ENCODE measurements at places on chromosomes 16 and 17.
A peak's percentile ranks its signal among the peaks of the same experiment; 100 is the strongest.

GRCh38 chr16:74951681-74952080 lies 33.2 kb downstream of the WDR59 start:
- DNase-seq, result no peak

DNA sequence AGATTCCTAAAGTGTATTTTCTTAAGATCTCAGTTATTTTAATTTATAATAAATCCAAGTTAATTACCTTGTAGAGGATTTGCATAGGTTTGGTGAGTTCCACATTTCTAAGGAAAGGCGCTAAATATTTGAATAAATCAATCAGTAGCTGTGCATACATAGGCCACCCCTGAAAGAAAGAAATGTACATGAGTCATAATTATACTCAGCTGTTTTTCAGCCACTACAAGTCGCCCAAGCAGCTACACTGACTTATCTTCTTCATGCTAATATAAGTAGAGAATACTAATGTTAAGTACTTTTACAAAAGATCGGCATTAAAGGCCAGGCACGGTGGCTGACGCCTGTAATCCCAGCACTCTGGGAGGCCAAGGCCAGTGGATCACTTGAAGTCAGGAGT lies 14.9 kb downstream of the SETD6 start:
- DNase-seq, result no peak

GRCh38 chr16:31079342-31079944 lies 5.2 kb downstream of the ZNF646 start:
- no peak for DNase-seq

- DNase-seq, result peak; percentile 69
Measured at GRCh38 chr17:74862108-74862901, 2.6 kb upstream of the GRIN2C start.

- no peak for DNase-seq
Measured at GRCh38 chr17:1493291-1493980, 950 bp upstream of the MYO1C start.

DNA sequence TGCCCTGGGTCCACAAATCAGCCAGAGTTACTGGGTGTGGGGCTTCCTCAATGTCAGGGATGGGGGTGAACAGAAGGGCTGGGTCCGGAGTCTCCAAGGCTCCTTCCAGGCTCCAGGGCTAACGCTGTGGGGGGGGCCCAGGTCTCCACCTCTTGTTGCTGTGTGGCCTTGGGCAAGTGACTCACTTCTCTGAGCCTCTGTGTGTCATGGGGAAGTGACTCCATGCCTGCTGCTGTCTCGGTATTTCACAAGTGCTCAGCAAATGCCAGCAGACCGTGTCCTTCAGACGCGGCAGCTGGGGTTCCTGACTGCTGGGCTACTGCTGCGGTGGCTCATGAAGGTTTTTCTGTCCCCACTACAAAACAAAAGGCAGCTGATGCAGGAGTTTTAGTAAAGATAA lies 26.6 kb downstream of the JPH3 start:
- DNase-seq, result no peak

DNA sequence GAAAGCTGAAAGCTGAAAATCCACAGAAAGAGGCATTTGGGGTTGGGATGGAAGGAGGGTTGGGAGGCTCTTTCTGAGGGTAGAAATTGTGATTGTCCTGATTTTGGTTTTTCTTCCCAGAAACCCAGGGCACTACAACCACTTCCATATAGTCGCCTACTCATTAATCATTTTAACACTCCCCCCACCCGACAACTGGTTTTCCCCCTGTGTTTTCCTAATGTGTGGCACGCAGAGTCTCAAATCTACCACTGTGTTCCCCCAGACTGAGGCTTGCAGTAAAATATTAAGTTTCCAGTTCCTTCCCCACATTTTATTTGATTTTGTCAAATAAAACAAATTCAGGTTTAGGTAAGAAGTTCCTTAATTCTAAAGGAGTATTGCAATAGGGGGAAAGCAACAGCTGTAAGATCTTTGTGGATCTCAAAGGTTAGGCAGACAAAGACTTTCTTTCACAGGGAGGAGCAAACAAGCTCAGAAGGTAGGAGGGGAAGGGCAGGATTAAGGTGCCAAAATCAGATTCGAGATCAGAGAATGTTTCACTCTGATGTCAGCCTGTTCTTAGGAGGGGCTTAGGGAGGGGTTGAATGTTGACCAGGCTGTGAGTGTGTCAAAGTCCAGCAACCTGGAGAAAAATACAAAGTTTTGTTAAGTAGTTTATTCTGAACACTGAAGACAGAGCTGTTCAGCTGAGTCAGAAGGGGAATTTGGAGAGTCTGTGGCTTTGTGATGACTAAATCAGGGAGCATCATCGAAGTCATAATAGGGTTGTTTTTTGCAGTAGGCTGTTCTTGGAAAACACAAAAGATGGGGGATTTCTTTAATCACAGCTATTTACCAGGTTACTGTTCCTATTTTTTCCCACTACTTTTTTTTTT lies 3.6 kb downstream of the ZNF267 start:
- peak; percentile 34 for DNase-seq

DNA sequence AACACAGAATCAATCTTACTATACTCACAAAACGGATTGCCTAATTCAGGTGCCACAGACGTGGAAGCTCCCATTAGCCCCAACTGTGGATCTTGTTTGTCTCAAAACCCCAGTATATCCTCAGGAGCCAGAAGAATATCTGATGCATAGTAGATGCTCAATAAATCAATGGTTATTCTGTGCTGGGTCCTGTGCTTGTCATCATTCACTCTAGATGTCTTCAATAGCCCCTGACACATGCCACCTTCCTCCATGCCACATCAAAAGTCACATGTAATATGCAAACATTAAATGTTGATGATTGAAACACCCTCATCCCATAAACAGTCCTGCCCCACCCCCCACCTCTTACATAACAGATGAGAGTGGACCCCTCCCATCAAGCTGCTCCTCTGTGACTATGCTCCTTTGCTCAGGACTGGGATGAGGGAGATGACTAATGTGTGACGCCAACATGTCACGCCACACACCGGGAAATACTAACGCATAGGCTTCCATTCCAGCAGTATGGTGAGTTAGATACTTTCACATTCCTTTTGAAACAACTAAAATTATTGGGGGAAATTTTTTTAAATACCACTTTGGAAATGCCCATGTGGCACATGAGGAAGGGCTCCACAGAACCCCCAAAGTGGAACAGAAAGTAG lies 267.6 kb upstream of the SDK2 start:
- no peak for DNase-seq
